NCI-H1092 (cell line): ENCODE measurements at places on chromosomes 4 and X.

GRCh38 chrX:109347632-109348031 is 134.3 kb downstream of the GUCY2F start:
- DNase-seq: no peak

- DNase-seq: no peak
Measured at GRCh38 chr4:36609661-36610060, 328.2 kb downstream of the DTHD1 start.

- peak; percentile 73 for DNase-seq
Measured at GRCh38 chr4:683982-684622, 4.8 kb downstream of the SLC49A3 start.

DNA sequence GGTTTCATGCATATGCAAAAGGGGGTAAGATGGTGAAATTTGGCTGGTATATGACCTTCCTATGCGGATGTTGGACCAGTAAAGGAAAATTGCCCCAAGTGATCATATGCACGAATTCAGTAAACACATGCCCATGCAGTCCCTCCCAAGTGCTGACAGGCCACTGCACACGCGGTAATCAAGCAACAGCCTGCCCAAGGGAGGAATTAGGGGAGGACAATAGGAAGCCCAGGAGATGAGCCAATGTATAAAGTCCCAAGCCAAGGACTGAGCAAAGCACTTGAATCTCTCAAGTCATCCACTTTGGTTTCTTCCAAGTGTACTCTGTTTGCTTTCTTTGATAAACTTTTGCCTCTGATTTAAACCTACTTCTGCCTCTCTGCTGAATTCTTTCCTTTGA is 21.1 kb downstream of the MAGEB16 start:
- DNase-seq: no peak

DNA sequence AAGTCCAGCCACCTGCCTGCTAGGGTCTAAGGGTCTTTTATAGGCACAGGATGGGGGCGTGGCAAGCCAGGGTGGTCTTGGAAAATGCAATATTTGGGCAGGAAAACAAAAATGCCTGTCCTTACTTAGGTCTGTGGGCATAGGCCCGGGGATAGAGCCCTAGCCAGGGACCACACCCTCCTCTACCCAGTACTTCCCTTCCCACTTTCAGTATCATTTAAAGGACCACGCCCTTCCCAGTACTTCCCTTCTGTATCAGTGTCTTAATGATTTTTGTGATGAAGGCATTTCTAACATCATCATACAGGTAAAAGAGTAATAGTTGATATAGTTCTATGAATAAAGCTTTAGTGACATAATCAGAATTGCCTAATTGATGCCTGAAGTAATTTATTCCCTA is 11.4 kb downstream of the BANK1 start:
- no peak for DNase-seq

DNA sequence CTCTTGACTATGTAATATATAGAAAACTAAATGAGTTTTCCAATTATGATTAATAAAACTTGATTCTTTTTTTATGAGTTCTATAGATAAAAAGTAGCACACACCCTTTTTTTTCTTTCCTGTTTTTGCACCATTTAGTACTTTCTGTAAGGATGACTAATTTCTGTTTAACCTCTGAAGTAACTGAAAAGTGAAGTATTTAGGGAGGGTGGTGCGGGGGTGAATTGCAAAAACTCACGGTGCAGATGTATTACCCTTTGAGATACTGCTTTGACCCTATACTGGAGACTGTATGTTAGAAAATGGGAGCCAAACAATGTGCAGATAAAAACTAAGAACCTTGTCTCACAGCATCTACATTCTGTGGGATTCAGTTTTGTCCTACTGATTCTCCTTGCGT is 471.6 kb downstream of the DTHD1 start:
- no peak for DNase-seq

DNA sequence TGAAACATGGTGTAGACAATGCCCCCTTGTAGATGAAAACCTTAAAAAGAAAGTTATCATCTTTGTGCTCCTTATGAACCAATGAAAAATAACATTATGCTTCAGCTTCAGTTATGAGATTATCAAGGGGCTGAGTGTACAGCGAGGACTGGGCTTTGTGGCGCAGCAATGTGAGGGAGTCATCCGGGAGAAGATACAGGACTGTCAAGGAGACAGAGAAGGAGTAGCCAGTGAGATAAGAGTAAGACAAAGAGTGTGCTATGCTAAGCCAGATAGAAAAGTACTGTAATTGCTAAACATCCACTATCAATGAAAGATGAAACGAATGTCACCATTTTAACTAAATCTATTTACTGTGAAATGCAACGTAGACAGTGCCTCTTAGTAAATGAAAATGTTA is 3.6 kb upstream of the KLHL15 start:
- no peak for DNase-seq

DNA sequence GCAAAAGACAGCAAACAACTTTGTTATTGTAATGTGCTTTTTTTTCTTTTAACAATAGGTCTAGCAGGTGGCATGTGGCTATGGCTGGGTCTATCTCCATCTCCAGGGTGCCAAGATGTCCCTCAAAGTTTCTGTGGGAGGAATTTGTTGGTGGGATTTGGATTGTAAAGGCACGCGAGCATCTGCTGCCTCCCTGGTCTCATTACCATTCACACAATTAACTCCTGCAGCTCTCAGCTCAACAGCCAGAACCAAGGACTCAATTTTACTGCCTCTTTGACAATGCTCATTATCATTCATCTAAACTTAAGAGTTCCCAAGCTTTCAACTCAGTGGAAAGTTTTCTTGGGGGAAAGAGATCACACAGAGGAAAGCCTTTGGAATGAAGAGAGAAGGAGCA is 10.9 kb upstream of the PCDH18 start:
- DNase-seq: no peak

DNA sequence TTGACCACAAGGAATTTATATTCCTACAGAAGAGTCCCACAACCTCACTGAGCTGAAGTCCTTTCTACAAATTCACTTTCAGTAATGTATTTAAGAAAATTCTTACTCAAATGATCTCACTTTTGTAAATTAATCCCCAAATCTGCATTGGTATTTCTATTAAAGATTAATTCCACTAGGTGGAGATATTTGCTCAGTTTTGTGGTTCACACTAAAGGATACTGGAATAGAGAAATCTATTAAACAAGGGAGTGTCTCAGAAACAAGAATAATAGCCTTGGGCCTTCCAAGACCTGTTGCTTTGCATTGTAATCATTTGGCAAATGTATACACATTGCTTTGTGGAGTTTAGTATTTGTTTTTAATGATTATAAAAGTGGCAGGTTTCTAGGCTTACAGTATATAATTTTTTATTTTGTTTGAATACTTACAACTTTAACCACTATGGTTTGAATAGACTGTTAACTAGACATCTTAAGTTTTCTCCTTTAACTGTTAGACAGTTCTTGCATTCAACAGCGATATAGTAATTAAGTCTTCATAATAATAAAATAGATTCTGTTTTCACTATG is 25.9 kb downstream of the CFAP299 start:
- DNase-seq: no peak

GRCh38 chr4:109418588-109418987 is 15.0 kb upstream of the SEC24B start:
- no peak for DNase-seq

DNA sequence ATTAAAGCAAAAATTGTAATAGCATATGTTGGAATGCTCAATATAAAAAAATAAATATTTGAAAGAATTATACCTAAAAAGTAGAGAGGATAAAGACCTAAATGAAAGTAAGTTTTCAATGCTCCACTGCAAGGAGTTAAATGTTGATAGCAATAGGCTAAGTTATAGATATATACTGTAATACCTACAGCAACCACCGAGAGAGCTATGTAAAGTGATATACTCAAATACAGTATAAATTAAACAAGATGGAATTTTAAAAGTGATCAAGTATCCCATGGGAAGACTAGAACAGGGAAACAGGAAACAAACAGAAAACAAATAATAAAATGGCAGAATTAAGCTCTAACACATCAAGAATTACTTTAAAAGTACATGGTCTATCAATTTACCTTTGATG is 73.9 kb downstream of the CASP3 start:
- DNase-seq: no peak

GRCh38 chrX:150575419-150575814 is 7.0 kb downstream of the MTM1 start:
- no peak for DNase-seq

GRCh38 chr4:102791318-102791835 is 30.6 kb upstream of the MANBA start:
- DNase-seq: no peak

GRCh38 chr4:87232216-87232615 is 11.8 kb upstream of the KLHL8 start:
- DNase-seq: no peak

DNA sequence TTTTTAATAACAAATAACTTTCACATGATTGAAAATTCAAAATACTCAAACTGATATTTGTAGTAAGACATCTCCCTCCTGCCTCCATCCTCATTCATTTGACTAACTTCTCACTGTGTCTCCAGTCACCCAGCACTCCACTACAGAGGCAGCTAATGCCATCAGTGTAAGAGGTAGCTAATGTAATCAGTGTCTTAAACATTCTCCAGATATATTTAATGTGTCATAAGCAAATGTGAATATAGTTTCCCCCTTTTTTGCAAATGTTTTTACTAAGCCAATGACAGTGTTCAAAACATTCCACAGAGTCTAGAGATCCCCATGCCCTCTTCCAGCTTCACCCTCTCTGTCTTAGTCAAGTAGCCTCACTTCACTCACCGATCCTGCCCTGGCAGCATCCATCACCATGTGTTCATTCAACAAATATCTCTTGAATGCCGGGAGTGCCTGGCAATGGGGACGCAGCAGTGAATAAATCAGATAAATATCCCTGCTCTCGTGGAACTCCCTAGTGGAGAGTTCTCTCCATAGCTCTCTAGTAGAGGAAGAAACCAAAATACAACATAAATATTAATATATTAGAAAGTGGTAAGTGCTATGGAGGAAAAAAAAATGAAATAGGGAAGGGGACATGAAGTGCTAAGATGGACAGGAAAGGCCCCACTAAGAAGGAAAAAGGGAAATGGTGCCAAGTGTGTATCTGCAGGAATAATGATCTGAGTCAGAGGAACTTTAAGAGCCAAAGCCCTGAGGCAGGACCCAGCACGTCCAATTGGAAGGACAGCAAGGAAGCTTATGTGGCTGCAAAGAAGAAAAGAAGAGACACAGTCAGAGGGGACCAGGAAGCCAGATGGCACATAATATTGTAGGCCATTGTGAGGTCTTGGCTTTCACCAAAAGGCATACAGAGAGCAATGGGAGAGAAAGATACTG is 18.7 kb downstream of the SCFD2 start:
- no peak for DNase-seq

- peak; percentile 11 for DNase-seq
Measured at GRCh38 chr4:77052352-77052751, 23.4 kb downstream of the CCNI start.

DNA sequence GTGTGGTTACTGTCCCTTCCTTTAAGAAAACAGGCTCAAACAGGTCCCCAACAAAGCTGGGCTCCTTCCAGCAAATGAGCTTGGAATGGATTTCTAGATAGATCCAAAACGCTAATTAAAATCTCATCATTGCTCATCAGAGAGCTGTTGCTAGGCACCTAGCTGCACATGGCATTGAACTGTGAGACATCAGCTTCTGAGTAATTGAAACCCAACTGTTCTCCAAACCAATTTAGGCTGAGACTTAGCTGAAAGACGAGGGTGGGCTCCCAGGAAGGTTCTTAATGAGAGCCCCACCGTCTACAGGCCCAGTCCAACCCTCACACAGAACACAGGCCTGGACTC is 59.1 kb downstream of the FAM184B start:
- DNase-seq: no peak

- peak; percentile 31 for DNase-seq
Measured at GRCh38 chr4:71713611-71714203, 70.2 kb downstream of the GC start.

GRCh38 chrX:47583240-47583861 is 1.1 kb downstream of the TIMP1 start:
- no peak for DNase-seq

DNA sequence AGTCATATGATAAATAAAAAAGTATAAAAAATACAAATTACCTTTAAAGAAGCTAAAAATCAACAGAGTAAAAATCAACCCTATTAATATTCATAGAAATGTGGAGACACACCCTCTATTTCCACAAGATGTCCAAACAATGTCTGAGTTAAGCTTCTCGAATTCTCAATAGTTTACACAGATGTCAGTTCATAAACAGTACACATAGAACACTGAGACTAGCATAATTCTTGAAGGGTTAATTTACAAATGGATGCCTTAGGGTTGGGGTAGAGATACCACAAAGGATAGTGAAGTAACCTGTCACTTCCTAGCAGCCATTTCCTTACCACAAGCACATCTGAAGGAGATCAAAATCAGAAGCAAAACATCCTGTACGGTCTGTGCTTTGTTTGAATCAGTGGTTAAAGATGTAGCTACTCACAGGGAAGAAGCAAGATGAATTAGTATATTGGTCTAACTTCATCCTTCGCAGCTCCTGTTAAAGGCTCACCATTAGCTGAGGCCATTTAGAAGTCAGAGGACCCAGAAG is 2393.9 kb downstream of the ARAP2 start:
- DNase-seq: no peak

GRCh38 chr4:129113919-129114318 is 18.0 kb downstream of the C4orf33 start:
- DNase-seq: no peak

DNA sequence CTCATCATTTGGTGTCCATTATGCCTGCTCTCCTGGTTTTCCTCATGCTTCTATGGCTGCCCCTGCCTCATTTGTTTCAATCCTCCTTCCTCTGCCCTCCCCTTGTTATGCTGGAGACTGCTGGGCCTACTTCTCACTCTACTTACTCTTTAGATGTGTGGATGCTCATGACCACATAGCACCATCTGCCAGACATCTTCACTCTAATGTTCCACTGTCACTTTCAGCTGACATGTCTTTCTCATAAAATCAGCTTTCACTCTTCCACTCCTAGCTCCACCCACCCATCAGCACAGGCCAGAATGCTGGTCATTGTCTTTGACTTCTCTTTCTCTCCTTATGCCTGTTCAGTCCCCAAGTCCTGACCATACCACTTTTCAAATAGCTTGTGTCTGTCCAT is 86.8 kb downstream of the REPS2 start:
- no peak for DNase-seq

DNA sequence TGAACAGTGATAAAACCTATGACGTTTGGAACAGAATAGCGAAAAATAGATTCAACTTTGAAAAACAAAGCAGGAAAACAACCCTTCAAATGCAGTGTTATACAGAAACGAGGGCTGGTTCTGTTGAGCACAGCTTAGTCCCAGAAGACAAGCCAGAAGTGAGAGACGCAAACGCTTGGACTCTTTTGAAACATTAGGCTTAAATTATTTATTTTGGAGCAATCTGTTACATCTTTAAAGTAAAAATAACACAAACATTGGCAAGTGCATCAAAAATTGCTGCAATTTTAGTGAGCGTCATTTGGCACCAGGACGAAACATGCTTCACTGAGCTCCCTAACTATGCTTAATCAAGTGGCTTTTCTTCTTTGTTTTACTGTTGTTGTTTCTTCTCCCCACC is 63.5 kb downstream of the ENPP6 start:
- DNase-seq: no peak

- DNase-seq: no peak
Measured at GRCh38 chr4:80393970-80394250, 58.4 kb downstream of the CFAP299 start.

GRCh38 chr4:165248102-165248501 is 40.7 kb downstream of the KLHL2 start:
- DNase-seq: no peak

- DNase-seq: no peak
Measured at GRCh38 chr4:81237791-81238190, 22.8 kb upstream of the PRKG2 start.

- DNase-seq: no peak
Measured at GRCh38 chr4:24808955-24809354, 13.6 kb downstream of the SOD3 start.
